Memory B cell (primary cell): ENCODE measurements at places on chromosomes 11 and 22.

GRCh38 chr11:11983427-11983826 lies 25.0 kb downstream of the DKK3 start:
- peaks cover 5% of the 10 kb centered on the region for H3K27me3 ChIP-seq
- peaks cover under 1% of the 10 kb centered on the region for H3K4me1 ChIP-seq
- H3K4me3 ChIP-seq, result no peak overlapping the region
- no peak for DNase-seq

GRCh38 chr11:65187971-65188461 lies 6.3 kb downstream of the CAPN1 start:
- no peaks in the 10 kb centered on the region for H3K27me3 ChIP-seq
- DNase-seq, result no peak
- peaks cover 27% of the 10 kb centered on the region for H3K36me3 ChIP-seq
- no peak overlapping the region for H3K4me3 ChIP-seq
- no peak overlapping the region for H3K27ac ChIP-seq

DNA sequence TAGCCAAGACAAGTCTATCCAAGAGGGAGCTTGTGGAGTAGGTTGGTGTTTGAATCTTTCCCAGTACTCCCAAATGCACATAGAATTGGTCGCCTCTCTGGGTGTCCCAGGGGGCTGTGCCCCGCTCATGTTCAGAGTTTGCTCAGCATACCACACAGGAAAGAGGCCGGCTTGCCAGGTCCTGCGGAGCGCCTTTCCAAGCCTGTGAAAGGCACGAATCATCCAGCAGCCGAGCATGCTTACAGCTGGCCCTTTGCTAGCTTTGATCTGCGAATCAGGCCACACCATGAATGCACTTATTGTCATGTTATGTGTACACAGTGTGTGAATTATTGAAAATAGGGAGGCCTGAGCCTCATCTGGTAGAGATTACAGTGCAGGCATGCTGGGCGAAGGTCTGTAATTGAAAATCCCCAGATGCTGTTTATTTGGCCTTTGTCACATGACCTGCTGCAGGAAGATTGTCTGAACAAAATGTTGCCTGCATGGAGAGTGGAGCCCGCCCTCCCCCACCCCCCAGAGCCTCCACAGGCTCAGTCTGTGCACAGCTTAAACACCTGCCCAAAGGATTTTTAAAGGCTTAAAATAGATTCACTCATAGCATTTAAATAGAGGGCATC lies 163.3 kb upstream of the RASSF10 start:
- no peaks in the 10 kb centered on the region for H3K4me1 ChIP-seq
- DNase-seq, result no peak
- no peak overlapping the region for H3K27ac ChIP-seq

DNA sequence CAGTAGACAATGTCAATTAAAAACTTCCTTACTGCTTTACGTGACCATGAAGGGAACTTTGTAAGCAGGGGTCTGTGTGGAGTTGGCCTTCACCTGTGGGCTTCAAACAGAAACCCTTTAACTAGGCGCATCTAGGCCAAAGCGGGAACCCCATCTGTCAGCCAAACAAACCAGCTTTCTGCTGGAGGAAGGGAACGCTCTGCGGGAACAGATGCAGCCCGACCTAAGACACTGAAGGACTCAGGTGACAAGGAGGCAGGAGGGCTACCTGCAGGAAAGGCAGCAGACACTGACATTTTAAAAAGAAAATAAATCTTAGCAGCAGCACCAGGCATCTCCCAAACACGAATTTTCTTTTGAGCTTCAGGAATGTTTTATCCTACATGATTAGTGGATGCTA lies 78.4 kb downstream of the CADM1 start:
- DNase-seq, result no peak
- no peaks in the 10 kb centered on the region for H3K4me1 ChIP-seq
- H3K27me3 ChIP-seq, result peaks cover 4% of the 10 kb centered on the region

DNA sequence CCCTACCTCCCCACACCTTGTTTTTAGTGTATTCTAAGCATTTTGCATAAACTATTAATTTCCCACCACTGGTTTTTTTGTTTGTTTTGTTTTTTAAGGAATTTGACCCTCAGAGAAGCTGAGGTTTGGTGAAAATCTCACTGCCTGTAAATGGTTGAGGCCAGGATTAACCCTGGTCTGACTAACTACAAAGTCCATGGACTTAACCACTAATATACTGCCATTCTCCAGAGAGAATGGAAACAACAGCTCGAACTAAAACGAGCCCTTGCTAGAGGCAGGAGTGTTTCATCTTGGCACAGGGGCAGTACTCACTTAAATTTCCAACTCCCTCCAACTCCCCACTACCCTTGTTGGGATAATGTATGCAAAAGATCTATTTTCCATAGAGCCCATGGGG lies 3.0 kb downstream of the CTNND1 start:
- H3K36me3 ChIP-seq, result peaks cover 3% of the 10 kb centered on the region
- H3K4me3 ChIP-seq, result no peak overlapping the region
- DNase-seq, result no peak
- H3K27ac ChIP-seq, result no peak overlapping the region

- no peak for DNase-seq
- H3K4me1 ChIP-seq, result peaks cover 33% of the 10 kb centered on the region
- H3K27me3 ChIP-seq, result no peaks in the 10 kb centered on the region
These were observed 63.3 kb downstream of the KCNQ1 start for GRCh38 chr11:2507945-2508749.

GRCh38 chr11:106447631-106448191 lies 370.2 kb downstream of the AASDHPPT start:
- no peaks in the 10 kb centered on the region for H3K36me3 ChIP-seq
- H3K4me3 ChIP-seq, result no peak overlapping the region
- DNase-seq, result no peak
- no peaks in the 10 kb centered on the region for H3K4me1 ChIP-seq
- H3K27me3 ChIP-seq, result no peaks in the 10 kb centered on the region

DNA sequence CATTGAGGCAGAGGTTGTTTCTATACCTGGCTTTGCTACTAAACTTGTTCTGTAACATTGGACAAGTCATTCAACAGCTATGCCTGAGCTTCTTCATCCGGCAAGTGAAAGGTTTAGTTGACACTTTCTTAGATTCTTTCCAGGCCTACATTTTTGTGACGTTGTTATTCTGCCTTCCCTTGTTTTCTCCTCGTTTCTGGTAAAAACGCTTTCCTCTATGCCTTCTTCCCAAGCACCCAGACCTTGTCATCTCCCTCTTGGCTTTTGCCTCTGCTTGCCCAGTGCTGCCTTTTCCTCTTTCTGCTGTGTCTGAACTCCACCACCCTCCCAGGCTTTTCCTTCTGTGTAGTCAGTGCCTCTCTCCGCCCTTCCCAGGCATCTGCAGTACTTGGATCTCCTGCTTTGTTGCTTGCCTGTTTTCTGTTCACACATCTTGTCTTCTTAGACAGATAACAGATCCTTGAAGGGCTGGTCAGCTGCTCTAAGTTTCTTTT lies 1.4 kb upstream of the AMOTL1 start:
- H3K36me3 ChIP-seq, result no peaks in the 10 kb centered on the region
- no peak overlapping the region for H3K4me3 ChIP-seq
- no peak for DNase-seq
- H3K4me1 ChIP-seq, result no peaks in the 10 kb centered on the region
- H3K27me3 ChIP-seq, result peaks cover 18% of the 10 kb centered on the region
- no peak overlapping the region for H3K27ac ChIP-seq

DNA sequence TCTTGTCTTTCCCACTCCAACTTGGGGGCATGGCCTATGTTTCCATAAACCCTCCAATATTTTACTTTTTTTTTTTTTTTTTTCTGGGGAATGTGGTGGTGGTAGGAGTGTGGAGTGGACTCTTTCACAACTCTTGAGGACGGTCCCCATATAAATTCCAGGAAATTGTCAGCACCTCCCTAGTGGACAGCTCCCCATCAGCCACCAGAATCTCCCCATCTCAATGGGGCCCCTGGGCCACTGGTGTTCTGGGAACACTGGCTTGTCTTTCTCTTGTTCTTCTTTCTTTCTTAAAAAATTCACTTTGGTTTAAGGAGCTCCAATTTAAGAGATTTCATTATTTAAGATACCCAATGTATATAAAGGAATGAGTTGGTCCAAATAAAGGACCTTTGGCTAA lies 74.1 kb downstream of the ADM start:
- DNase-seq, result no peak
- H3K4me3 ChIP-seq, result no peak overlapping the region
- H3K27ac ChIP-seq, result no peak overlapping the region
- no peaks in the 10 kb centered on the region for H3K36me3 ChIP-seq
- H3K27me3 ChIP-seq, result peaks cover 7% of the 10 kb centered on the region

GRCh38 chr11:96256215-96257011 lies 86.6 kb downstream of the MAML2 start:
- H3K4me3 ChIP-seq, result peak overlapping the region; percentile 58
- no peak for DNase-seq
- H3K27me3 ChIP-seq, result no peaks in the 10 kb centered on the region
- H3K4me1 ChIP-seq, result peaks cover 64% of the 10 kb centered on the region
- peaks cover 5% of the 10 kb centered on the region for H3K36me3 ChIP-seq

DNA sequence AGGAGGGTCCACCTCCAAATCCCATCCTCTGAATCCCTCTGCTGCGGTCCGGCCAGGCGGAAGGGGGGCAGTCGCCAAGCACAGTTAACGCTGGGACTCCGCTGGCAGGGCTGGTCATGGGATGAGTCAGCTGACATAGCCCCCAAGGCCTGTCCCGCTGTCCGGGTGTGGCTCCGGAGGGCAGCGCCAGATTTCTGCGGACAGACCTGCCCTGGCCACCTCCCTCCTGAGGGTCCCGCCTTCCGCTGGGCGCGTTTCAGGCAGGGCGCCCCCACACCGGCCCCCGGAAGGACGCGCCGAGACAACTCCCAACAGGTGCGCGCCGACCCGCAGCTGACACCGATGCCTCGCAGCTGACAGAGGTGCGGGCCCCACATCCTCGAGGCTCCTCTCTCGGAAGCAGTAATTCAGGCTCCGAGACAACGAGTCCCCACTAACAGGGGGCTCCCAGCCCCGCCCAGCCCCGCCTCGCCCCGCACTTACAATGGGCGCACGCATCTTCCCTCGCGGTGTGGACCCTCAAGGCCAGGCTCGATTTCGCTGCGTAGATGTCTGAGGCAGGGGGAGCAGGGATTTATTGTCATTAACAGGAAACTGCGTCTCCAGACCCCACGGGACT lies 607 bp downstream of the PLAAT3 start:
- DNase-seq, result peak; percentile 29
- peak overlapping the region; percentile 86 for H3K4me3 ChIP-seq
- H3K27ac ChIP-seq, result peak overlapping the region; percentile 86

DNA sequence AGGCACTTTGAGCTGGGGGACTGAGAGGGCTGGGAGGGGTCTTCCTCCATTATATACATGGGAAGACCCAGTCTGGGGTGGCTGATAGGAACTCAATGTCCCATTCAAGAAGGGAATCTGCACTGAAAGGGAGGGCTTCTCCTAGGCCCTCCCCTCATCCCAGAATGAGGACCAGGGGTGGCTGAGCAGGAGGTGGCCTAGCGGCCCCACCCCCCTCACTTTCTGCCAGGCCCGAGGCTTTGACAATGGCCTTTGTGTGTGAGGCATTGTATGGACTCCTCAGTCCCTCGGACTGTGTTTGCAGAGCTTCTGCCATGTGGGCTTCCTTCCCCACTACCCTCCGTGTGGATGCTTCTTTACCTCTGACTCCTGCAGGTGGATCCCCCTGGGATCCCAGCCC lies 65.7 kb downstream of the NECTIN1 start:
- H3K36me3 ChIP-seq, result no peaks in the 10 kb centered on the region
- DNase-seq, result no peak
- H3K27me3 ChIP-seq, result peaks cover 4% of the 10 kb centered on the region
- no peak overlapping the region for H3K4me3 ChIP-seq
- no peak overlapping the region for H3K27ac ChIP-seq

GRCh38 chr11:28346209-28346608 lies 238.0 kb downstream of the METTL15 start:
- no peak overlapping the region for H3K27ac ChIP-seq
- no peaks in the 10 kb centered on the region for H3K36me3 ChIP-seq
- H3K4me1 ChIP-seq, result no peaks in the 10 kb centered on the region
- no peaks in the 10 kb centered on the region for H3K27me3 ChIP-seq

DNA sequence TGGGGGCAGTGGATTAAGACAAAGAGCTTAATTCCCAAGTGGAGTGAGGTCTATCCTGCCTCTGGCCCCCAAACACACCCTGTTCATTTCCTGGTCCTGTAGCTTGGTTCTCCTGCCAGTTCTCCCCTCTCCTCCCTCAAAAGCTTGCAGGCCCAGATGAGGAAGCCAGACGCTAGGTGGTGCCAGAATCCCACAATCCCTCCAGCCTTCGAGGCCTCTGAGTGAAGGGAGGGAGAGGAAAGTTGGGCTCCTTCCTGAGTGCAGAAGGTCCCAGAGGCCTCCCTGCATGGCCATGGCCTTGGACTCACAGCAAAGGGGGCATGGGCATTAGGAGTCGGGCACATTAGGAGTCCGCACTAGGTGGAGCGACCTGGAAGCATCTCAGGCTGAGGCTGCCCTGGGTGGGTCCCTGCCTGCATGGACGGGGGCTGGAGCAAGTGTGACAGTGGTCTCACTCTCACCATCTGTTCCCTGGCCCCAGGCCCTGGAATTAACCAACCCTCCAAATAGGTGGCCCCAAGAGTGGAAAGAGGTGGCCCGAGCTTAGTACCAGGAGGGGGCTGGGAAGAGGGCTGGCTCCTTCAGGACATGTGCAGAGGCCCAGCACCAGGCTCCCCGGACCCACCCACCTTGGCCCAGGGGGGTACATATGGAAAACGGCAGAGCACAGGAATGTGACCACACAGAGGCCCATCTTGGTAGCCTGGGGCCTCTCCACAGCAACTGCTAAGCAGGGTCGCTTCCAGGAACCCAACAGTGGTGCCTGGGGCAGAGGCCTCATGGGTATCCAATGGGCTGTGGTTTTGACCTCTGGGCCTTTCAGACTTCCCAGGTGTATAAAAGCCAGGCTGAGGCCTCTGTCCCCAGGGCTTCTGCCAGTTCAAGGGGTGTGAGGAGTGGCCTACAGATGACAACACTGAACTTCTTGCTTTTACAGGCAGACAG lies 5.2 kb downstream of the FXYD2 start:
- no peaks in the 10 kb centered on the region for H3K36me3 ChIP-seq
- H3K27ac ChIP-seq, result no peak overlapping the region
- H3K4me3 ChIP-seq, result no peak overlapping the region
- peaks cover 4% of the 10 kb centered on the region for H3K27me3 ChIP-seq

DNA sequence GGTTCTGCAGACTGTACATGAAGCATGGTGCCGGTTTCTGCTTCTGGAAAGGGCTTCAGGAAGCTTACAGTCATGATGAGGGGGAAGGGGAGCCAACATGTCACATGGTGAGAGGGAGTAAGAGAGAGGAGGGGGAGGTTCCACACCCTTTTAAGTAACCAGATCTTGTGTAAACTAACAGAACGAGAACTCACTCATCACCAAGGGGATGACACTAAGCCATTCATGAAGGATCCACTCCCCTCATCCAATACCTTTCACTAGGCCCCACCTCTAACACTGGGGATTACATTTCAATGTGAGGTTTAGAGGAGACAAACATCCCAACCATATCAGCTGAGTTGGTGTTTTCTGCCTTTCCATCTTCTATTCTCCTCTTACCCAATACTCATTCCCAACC lies 83.5 kb downstream of the BDNF start:
- H3K36me3 ChIP-seq, result peaks cover 3% of the 10 kb centered on the region
- H3K4me3 ChIP-seq, result no peak overlapping the region
- H3K27ac ChIP-seq, result no peak overlapping the region
- DNase-seq, result no peak
- no peaks in the 10 kb centered on the region for H3K27me3 ChIP-seq

GRCh38 chr11:102276362-102276761 lies 40.9 kb upstream of the BIRC3 start:
- H3K4me1 ChIP-seq, result peaks cover 6% of the 10 kb centered on the region
- no peak overlapping the region for H3K27ac ChIP-seq
- no peak overlapping the region for H3K4me3 ChIP-seq
- H3K27me3 ChIP-seq, result peaks cover 25% of the 10 kb centered on the region
- DNase-seq, result no peak
- peaks cover 2% of the 10 kb centered on the region for H3K36me3 ChIP-seq
